ENCODE measurements at places on chromosomes 2 and 18.

DNA sequence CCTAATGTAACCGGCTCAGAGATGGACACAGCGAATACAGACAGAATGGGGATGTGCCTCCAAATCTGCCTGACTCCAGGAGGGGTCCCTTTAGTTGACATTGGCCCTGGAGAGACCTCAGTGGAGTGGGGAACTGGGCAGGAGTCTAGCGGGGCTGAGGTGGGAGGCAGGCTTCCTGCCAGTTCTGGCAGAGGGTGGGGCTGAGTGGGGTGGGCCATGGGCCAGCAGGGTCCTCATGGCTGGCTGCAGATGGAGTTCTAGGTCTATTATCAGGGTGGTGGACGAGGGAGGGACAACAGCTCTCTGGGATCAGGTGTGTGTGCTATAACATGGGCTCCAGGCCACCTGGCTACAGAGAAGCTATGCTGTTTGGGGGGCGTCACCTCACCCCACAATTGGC is 21.1 kb downstream of the PROC start:
- no peak for DNase-seq

DNA sequence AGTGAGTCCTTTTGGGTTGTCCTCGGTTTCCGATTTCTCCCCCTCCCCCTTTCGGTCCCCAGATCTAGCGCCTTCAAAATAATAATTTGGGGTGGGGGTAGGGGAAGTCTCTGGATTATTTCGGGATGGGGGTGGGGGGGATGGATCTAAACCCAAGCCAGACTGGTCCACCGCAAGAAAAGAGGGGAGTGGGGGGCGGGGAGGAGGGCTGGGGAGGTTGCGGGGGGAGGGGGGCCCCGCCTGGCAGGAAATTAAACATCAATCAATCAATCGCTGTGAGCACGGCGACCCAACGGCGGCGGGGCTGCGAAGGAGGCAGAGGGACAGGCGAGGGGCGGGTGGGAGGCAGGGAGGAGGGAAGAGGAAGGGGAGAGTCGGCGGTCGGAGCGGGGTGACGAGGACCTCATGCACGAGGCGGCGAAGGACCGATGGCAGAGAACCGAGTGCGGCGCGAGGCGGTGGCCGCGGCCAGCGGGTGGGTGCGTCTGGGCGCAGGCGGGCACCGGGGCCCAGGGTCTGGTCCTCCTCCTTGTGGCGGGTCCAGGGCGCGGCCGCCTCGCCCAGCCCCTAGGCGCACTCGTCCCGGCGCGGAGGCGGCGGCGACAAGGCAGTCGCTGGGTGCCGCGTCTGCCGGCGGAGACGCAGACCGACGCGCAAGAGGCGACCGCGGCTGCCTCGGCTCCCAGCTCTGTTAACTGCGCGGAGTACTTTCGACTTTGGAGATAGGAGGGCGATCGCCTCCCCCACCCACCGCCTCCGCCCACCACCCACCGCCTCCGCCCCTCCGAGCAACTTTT is 468 bp upstream of the SATB2 start:
- DNase-seq = peak; percentile 45

DNA sequence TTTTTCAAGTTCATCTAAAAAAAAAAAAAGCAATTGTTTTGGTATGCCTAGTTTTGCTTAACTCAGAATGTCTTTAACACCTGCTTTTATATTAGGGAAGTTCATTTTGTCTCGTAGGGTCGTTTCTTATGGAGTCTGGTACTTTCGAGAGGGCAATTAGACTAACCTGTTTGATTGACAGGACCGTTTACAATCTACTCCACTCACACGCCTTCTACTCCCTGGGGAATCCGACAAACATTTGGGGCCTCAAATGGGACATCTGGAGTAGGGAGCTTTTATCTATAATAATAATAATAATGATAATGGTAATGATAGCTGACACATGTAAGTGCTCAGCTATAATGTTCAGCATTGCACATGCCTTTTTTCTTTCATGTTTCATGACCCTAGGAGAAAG is 261.6 kb upstream of the RASGRP3 start:
- DNase-seq = no peak

DNA sequence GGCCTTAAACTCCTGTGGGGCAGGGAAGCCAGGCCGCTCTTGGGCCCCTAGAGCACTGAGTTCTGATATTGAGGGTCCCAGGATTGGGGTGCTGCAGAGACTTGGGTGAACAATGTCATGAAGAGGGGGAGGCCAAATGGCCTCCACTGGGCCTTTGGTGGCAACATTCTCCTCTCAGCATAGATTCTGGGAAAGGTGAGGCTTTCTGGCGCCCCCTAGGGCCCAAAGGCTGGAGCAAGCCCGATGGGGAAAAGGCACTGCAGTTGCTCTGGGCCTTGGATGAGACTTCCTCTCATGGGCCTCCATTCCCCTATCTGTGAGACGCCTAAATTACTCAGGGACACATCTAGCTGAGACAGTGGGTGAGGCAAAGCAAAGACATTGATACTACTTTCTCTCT is 84.8 kb downstream of the ACAA2 start:
- peak; percentile 30 for DNase-seq

- no peak for DNase-seq
These were observed 56.0 kb downstream of the PKDCC start for GRCh38 chr2:42103829-42104228.

GRCh38 chr2:156326526-156327095 is 5.9 kb downstream of the NR4A2 start:
- DNase-seq = no peak

GRCh38 chr2:61993422-61994024 is 88.0 kb downstream of the COMMD1 start:
- no peak for DNase-seq

DNA sequence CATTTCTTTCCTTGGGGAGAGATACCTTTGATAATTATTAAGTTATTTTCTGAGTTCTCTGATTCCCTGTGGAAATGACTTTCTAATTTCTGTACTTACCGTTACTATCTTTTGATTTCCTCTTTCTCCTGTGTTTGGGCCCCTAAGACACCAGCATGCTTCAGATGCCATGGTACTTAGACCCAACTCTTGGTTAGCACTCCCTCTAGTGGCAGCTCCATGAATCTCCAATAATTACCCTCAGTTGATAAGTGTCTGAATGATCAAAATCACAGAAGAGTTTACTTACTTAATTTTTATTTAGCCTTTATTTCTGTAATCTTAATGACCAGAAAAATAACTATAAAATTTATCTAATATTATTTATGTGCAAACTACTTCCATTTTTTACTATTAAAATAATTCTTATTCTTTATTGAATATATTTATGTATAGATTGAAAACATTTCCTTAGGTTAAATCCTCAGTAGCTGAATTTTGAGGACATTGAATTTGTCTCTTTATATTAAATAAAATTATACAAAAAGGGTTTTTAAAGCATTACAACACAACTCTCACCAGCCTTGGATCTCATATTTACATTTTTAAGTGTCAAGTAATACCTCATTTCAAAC is 300.4 kb downstream of the KCNS3 start:
- peak; percentile 22 for DNase-seq
